ENCODE measurements at places on chromosomes 6 and 20.

GRCh38 chr6:16372029-16372776 is 133.8 kb downstream of the GMPR start:
- no peak for DNase-seq

DNA sequence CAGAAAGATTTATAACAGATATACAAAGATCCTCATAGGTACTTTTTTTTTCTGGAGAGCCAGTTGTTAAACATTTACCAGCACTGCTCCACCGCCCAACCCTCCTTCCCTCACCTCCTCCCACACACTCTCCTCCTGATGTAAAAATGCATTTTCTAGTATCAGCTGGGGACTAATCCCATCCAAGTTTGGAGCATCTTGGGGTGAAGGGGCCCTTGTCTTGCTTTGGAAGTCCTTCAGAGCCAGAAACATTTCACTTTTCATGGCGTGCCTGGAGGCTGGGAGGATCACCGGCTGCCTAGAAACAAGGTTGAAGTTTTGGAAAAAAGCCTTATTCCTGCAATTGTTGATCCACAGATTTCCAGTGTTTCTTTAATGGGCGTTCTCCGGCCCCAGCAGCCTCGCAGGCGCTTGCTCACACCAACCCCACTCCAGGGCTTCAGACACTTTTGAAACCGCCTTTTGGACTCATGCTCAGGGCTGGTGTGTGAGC is 165.1 kb upstream of the AFDN start:
- DNase-seq = no peak

GRCh38 chr20:23150304-23151007 is 64.3 kb upstream of the CD93 start:
- DNase-seq = no peak

DNA sequence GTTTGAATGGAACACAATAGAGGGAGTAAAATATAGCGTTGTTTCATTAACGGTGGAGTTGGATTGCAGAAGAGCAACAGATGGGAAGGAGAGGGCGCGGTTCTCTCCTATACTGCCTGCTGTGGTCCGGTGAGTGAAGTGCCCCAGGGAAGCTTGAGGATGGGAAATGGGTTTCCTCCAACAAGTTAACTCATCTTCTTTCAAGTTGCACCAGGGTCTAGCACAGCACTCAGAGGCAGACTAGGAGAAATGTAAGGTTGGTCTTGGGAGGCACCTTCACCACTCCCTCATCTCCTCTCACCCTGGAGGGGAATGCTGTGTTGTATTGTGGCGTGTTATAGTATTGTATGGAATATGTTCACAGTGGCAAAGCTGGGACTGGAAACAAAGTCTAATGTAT is 96.9 kb upstream of the SLC24A3 start:
- DNase-seq = no peak

GRCh38 chr6:128519132-128519930 is 1.1 kb downstream of the PTPRK start:
- peak; percentile 13 for DNase-seq

DNA sequence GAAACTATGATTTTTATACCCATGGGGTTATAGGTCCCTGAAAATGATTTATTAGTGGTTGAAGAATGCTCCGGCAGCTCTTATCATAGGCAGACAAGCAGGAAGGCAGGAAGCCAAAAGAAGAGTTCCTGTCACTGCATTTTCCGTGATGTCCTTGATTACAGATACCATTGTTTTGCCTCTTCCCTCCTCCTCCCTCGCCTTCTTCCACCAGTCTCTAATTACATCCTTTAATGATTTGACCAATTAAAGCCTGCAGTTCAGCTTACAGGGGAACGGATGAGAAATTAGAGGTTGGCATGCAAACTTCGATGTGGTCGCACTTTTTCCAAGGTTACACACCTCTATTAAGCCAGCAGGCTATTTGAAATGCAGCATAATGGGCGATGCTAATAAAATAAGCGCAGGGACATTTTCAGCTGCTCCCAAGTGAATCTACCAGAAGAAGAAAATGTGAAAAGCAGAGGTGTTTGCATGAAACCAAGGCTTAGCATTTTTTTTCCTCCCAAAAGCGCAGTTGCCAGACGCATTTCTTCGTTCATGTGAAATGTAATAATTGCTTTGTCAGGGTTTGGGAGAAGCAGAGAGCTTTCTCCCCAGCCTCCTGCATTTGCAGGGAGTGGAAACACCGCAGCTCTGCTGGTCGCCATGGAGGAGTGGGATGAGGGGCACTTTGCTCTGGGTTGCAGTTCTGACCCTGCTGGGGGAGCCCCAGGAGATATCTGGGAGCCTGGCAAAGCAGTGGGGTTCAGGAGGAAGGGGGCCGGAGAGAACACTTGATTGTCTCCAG is 6.0 kb downstream of the NOX3 start:
- DNase-seq = no peak

DNA sequence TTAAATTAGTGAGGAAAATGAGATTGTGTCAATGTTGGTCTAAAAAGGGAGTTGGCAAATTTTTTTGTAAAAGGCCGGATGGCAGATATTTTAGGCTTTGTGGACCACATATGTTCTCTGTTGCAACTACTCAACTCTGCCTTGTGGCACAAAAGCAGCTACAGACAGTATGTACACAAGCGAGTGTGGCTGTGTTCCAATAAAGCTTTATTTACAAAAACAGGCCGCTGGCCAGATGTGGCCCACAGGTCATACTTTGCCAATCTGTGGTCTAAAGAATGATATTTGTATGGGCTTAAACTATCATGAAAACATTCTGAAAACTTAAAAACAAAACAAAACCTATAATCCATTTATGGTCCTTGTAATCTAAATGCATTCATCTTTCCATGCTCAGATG is 228.3 kb downstream of the CLIC5 start:
- no peak for DNase-seq

DNA sequence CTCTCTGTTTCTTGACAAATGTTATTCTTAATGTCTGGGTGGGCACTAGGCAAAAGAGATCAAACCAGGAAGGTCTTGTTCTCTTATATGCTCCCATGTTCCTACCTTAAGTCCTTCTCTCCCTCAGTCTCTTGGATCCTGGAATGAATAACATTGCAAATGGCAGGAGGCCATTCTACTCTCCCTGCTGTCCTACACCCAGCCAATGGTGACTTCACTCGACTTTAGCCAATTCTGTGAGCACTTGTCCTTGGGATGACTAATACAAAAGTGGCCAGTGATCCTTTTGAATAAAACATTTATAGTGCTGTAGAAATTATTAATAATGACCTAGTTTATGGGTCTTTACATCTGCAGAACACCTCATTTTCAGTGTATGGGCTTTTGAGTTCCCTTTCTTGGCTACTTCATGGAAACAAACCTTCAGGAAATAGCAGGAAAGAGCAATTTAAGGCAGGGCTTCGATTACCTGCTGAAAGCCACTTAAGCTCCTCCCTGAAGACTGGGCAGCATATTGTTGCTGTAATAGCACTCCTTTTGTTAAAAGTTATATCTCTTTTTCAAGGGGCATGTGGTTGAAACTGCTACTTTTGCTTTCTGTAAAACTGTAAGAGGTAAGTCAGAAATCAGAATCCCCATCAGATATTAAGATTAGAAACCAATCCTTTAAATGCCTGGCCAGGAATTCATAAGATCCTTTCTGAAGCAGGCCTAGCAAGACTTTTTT is 10.5 kb downstream of the OTOR start:
- no peak for DNase-seq

DNA sequence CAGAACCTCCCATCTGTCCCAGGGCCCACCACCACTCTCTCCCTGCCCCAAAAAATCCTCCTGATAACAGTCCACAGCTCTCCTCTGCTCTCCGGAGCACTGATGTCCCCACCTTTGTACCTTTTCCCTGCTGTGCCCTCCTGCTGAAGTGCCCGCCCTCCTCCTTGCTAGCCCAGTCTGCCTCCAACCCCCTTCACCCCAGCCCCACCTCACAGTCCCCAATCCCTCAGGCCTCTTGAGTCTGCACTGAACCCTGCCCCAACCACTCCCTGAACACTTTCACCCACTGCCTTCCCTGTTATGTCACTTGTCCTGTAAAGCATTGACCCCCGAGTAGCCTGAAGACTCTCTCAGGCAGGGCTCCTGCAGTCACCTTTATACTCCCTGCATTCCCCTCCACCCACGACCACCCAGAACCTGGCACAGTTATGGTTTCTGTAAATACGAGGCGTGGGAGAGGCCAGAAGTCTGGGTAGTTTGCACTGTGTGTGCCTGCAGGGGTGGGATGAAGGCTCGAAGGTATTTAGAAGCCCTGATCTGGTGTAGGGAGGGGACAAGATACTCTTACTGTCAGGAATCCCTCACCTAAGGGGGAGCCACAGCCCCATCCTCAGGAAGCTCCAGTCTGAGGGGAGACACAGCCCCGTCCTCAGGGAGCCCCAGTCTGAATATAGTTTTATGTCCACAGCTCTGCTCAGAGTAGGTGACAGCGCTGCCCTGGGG is 5.4 kb downstream of the GLP1R start:
- DNase-seq = no peak

DNA sequence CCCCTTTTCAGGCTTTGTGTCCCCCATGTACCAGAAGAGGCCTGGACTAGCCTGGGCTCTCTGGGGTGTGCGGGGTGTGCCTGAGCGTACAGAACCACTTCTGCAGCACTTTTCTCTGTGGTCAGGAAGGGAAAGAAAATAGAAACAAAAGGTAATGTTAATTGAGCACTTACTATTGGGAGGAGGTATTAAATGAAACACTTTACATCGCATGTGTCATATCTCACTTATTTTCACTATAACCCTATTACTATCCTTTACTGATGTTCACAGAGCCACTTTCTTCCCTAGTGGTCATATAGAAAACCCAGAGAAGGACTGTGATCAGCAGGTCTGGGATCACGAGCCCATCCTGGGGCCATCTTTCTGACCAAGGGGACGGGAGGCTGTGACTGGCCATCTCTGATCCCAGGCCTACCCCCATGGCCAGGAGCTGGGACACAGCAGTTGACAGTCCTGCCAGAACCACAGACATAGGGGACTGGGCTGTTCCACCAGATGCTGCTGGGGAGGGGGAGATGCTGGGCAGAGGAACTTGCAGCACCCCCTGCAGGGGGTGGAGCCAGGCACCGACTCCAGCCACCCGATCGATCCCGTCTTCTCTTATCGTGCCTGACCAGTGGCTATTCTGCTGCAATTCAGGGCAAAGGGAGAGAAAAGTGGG is 107.6 kb downstream of the VEGFA start:
- no peak for DNase-seq

DNA sequence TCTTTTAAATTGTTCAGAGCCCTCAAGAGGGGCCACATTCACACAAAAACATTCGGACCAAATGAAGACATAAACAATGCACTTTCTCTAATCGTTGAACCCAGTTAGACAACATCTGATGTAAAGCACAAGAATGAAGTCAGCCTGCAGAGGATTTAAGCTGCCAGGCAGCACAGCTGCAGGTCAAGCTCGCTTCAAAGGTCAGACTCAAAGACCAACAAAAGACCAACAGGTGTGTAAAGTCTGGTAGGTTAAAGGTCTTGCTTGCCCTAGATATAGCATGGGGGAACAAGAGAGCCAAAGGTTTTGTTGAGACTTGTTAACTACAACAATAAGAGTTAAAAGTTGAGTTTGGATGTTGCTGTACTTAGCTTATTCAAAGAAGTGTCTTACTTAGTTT is 26.7 kb upstream of the MYLIP start:
- no peak for DNase-seq

- no peak for DNase-seq
Measured at GRCh38 chr20:22984606-22985005, 50.5 kb upstream of the SSTR4 start.

- no peak for DNase-seq
Measured at GRCh38 chr20:19809505-19809904, 51.4 kb downstream of the RIN2 start.

GRCh38 chr20:50029697-50030461 is 47.1 kb downstream of the SNAI1 start:
- DNase-seq = no peak

GRCh38 chr6:97394160-97394748 is 111.2 kb upstream of the MMS22L start:
- no peak for DNase-seq

GRCh38 chr6:71892641-71893040 is 6.3 kb downstream of the RIMS1 start:
- no peak for DNase-seq

- DNase-seq = no peak
Measured at GRCh38 chr6:73064266-73064665, 161.0 kb downstream of the KHDC1L start.

DNA sequence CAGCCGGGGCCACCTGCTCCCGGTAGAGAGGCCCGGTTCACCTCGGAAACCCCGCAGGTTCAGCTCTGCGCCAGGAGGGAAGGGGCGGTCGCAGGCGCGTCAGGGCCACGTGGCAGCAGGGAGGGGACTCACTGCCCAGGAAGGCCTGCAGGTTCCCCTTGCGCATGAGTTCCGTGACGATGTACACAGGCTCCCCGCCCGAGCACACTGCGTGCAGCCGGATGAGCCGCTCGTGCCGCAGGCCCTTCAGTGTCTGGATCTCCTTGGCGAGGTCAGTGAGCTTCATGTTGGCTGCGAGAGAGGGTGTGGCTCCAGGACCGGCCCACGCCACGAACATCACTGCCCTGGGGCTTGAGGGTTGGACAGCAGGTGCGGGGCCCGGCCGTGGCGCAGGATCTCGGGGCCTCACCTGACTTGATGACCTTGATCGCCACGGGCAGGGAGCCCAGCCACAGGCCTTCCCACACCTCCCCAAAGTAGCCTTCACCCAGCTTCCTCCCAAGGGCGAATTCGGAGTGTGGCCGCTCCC is 4.9 kb upstream of the PTK6 start:
- DNase-seq = no peak

- no peak for DNase-seq
Measured at GRCh38 chr6:25511376-25511775, 140.6 kb upstream of the SCGN start.

DNA sequence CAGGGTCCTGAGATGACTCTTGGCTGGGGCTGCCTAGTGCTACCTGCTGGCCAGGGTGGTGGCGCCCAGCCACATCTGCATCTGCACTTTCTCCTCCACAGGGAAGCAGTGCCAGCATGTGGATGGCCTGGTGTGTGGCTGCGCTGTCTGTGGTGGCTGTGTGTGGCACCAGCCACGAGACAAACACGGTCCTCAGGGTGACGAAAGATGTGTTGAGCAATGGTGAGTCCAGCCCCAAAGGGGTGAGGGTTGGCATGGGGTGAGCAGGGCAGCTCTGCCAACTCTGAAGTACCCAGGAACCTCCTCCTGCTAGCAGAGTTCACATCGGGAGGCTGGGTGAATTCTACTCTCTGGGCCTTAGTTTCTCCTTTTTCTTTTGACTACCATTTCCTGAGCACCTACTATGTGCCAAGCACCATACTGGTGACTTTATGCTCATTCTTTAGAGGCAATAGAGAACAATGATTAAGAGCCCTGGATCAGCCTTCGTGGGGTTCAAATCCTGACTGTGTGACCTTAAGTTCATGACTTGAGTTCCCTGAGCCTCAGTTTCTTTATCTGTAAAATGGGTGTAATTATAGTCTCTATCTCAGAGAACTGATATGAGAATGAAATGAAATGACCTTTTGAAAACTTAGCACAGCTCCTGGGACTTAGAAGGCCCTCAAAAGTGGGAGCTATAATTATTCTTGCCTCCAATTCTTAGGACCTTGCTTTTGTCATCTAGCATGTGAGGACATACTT is 2.1 kb downstream of the BPIFB4 start:
- DNase-seq = no peak

- no peak for DNase-seq
Measured at GRCh38 chr20:19966840-19967239, 50.3 kb upstream of the NAA20 start.
